ENCODE measurements at places on chromosomes 16 and 17. TPM values are rescaled to one million over a fixed set of nuclear protein-coding genes. Genes with fewer than 3 reads are reported as not detected.

LRRC75A gene
- total RNA-seq, result 2.9 TPM

CD7 gene
- total RNA-seq, result not detected

PDE6G gene
- total RNA-seq, result not detected

SHISA6 gene
- 1.9 TPM for total RNA-seq

TNFRSF17 gene
- total RNA-seq, result not detected

EFNB3 gene
- total RNA-seq, result 0.34 TPM

KRT25 gene
- not detected for total RNA-seq

All from subcutaneous adipose tissue (tissue), 4 donors.